ENCODE measurements at places on chromosomes 2 and 18.

DNA sequence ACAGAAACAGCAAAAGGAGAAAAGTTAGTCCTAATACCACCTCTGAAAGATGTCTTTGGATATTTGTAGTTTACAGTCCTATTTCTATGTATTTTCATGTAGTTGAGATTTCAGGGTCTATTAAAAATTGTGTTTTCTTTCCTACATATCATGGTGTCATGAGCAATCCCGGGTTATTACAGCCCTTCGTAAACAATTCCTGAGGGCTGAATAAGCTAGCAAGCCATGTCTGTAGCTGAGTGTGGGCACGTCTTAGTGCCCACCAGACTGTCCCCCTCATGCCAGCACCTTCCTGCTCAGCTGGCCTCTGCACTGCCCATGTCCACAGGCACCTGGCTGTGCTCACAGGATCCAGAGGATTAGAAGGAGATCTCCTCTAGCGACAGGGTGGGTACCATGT lies 60.6 kb downstream of the CTIF start:
- DNase-seq: no peak

GRCh38 chr2:30412684-30413570 lies 34.1 kb upstream of the LCLAT1 start:
- DNase-seq: no peak

DNA sequence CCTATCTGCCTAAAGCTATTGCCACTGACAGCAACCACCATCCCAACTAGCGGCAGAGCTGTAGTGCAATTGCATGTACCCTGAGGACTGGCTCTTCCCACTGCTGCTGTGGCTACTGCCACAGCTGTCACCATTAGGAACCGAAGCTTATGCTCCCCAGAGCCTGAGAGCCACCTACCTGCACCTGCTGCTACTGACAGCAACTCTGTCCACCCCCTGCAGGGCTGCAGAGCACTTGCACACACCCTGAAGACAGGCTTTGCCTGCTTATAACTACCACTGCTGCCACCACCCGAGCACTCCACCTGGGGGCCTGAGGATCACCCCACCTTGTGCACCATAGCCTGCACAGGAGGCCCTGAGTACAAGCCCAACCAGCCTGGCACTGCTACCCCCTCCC lies 217.6 kb upstream of the FOSL2 start:
- no peak for DNase-seq

DNA sequence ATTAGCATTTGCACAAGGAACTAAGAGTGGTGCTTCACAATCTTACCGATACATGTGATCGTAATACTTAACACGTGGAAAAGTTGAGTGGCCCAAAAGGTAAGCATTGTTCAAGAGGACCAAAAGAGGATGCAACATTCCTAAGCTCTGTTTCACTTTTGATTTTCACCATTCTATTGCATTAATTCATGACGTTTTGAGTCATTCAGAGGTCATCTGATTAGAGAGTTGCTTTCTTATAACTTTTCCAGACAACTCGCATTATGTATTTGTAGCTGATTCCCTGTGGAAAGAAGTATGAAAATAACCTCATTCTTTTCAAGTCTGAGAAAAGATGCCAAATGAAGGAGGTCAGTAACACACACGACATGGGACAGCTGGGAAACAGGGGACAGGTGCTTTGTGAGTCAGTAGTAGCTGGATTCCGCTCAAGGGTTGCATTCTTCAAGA lies 344.4 kb downstream of the RND3 start:
- no peak for DNase-seq

GRCh38 chr2:182542501-182543258 lies 115.8 kb upstream of the PDE1A start:
- no peak for DNase-seq

GRCh38 chr2:1972422-1972821 lies 228.1 kb upstream of the PXDN start:
- no peak for DNase-seq

- DNase-seq: no peak
Observed at GRCh38 chr2:237012004-237012403, 73.7 kb upstream of the COPS8 start.

Data from stimulated activated CD4-positive, alpha-beta T cell treated with anti-CD3 and anti-CD28 coated beads, Interleukin-1b, Interleukin-23, amount 100 ng/mL, for 4 hours (primary cell).